ENCODE measurements at places on chromosomes 3 and 15.

DNA sequence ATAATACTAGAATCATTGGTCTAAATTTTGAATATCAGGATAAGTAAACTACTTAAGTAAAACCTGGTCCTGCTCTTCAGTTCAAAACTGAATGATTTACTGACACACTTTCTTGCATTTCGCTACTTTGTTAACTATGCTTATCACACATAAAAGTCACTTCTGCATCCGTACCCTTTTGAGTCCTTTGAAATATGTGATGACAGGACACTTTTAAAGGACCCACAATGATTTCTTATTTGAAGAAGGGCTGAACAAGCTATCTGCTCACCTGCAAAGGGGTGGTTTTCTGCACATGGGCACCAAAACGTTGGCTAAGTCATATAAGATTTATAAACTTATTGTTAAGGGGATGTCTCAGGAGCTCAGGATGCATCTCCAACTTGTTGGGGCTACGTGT is 15.0 kb downstream of the GATM start:
- no peak for DNase-seq

DNA sequence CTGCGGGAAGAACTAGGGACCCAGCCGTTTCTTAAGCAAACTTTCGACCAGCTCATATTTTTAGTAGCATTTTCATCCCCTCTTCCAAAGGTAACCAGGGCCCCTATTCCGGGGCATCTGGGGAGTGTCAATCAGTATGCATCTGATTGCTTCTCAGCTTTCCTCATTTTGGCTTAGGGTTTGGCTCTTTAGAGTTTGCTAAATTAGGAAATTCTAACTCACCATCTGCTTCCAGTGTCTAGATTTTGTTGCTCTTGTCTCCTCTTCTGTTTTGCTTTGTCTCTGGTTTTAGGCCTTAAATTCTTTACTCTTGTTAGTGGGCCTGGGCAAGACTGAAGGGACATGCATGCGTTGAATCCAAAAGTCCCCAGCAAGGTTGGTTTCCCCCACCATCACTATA is 9.6 kb upstream of the ABTB1 start:
- no peak for DNase-seq

DNA sequence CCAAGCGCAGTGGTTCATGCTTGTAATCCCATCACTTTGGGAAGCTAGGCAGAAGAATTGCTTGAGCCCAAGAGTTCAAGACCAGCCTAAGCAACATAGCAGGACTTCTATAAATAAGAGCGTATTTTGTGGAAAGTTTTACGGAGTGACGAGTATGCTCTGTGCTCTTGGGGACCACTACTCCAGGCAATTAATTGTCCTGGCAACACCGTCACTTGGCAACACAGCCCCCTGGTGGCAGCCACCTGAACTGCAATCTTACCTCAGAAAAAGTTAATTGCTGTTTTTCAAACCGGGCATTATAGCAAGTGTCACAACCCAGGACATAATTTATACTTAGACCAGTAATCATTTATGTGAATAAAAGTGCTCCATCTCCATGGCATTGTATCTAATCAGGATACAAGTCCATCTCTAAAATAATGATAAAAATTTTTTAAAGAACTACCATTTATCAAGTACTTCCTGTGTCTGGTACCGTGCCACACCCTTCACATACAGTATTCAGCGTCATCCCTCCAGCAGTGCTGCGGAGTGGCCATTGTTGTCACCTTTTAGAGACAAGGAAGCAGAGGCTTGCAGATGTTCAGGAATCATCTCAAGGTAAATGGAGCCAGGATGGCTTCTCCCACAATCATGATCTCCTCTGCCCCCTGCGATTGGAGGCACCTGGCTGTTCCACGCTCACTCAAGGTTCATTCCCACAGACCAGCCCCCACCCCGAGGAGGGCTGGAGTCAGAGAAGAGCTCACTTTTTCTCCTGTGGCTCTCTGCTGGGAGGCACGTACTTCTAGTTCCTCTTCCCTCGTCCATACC is 34.5 kb downstream of the PLA2G4D start:
- DNase-seq = peak; percentile 60

DNA sequence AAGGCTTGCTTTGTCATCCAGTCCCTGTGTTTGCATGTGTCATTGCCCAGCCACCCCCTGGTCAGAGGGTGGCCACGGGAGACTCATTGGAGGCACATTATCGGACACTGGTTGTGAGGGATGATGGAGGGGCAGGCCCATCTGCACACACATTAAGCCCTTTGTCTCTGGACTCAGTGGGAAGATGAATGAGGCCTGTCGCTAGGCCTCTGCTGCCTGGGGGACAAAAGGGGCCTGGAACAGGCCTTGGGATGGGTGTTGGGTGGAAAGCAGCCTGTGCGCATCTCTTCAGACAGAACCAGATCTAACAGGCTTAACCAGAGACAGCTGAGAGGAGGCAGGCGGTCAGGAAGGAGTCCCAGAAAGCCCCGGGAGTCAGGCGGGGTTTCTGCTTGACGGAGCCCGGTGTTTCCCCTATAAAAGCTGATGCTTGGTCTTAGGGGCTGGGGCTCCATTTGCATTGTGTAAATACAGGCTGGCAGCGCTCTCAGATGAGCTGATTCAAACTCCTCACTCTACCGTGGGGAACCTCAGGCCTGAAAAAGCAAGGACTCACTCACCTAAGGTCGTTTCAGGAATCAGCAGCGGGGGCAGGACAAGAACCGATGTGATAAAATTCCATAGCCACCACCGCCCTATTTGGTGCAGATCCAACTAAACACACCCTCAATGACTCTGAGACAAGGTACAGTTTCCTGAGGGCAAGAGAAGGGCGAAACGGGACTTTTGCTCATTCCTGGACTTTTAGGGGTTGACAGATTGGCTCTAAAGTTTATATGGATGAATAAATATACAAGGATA is 17.1 kb upstream of the SKIC8 start:
- peak; percentile 27 for DNase-seq

GRCh38 chr3:71087143-71088018 is 496.1 kb downstream of the FOXP1 start:
- no peak for DNase-seq

DNA sequence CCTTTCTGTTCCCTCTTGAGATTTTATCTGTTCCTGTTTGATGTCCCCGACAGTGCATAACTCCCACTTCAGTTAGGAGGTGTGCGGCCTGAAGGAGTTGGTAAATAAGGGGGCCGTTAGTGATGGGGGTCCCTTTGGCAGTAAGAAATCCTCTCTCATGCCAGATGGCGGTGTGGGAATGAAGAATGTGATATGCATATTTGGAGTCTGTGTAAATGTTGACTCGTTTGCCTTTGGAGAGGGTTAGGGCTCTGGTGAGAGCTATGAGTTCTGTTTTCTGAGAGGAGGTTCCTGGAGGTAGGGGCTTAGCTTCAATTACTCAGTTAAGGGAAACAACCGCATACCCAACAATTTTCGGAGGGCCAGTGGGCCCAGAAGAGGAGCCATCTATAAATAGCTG is 38.8 kb upstream of the RNF7 start:
- DNase-seq = no peak

DNA sequence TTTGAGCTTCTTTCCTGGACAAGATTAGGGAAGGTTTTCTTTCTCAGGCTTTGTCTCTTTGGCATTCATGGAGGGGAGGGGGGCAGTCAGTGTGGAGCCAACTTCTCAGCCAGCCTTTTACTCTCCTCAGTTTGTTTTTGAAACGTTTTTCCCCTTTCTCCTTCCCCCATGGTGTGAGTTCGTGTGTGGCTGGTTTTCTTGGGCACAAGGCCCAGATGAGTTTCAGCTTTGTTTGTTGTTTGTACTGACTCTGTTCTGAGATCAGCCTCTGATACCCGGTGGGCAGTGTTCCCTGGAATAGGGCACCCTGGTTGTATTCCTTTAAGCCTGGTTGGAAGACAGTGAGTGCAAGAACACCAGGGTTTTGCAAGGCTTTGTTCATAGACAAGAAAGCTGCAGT is 168.2 kb upstream of the RARB start:
- no peak for DNase-seq

GRCh38 chr3:111069974-111070771 is 1.4 kb upstream of the NECTIN3 start:
- DNase-seq = no peak

- no peak for DNase-seq
Measured at GRCh38 chr3:126179825-126180476, 435 bp downstream of the ALDH1L1 start.

DNA sequence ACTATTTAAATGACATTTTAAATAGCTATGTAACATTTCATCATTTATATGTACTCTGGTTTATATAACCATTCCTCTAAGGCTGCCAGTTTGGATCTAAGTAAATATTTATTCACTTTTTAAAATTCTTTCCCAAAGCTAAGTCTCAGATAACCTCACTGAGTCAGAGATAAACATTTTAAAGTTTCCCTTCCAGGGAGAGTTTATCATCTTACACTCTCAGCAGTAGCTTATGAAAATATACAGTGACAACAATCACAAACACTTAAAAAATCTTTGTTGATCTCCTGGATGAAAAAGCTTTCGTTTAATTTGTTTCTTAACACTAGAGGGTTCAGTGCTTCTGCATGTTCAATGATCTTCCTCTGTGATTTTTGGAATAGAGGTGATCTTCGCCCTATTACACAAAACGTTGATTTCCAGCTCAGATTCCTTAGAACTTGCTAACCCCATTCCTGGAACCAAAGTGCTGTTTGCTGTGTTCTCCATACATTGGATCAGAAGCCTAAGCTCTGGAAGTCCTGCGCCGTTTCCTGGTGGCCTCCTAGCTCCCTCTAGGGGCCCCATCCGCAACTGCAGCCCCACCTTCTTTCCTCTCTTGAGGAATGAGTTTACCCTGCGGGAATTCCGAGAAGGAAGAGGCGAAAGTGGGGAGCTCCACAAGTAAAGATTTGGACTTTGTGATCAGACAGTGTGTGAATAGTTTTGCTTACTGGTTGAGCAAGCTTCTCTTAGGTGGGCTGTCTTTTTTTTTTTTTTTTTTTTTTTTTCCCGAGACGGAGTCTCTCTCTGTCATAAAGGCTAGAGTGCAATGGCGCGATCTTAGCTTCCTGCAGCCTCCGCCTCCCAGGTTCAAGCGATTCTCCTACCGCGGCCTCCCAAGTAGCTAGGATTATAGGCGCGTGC is 29.3 kb upstream of the SACM1L start:
- DNase-seq = peak; percentile 56

- no peak for DNase-seq
Measured at GRCh38 chr3:101252307-101252706, 68.1 kb downstream of the IMPG2 start.

DNA sequence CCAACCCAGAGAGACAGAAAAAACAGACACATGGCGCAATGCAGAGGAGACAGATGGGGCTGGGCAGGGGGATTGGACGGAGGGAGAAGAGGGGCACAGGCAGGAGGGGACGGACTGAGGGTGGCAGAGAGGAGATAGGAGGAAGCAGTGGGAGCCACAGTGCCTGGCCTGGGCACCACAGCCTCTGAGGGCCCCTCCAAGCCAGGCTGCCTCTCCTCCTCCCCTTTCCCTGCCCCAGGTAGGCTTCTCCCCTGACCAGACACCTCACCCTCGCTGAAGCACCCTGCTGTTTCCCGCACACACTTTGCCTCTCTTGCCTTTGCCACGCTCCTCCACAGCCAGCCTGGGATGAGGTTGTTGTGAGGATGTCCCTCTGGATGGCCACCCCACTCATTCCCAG is 84.0 kb upstream of the PRR20G start:
- DNase-seq = no peak

- DNase-seq = no peak
Measured at GRCh38 chr3:27758083-27758482, 36.0 kb upstream of the EOMES start.

GRCh38 chr3:136804141-136804540 is 14.8 kb upstream of the SLC35G2 start:
- DNase-seq = no peak

DNA sequence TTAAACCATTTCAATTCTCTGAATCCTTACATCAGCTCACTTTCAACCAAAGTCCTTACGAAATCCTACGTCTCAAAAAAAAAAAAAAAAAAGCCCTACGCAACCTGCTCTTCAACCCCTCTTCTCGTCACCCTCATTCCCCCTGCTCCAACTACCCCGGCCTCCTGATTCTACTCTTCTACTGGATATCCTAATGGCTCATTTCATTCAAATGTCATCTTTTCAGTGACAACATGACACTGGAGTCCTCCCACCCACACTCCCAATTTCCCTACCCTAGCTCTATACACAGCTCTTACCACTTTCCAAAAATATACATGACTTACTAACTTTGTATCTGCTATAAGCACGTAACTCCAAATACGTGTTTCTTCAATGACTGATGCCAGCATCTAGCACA is 11.5 kb downstream of the UBP1 start:
- DNase-seq = no peak

GRCh38 chr15:88741671-88742070 is 61.6 kb upstream of the ACAN start:
- DNase-seq = no peak

- DNase-seq = no peak
Measured at GRCh38 chr3:27724459-27725197, 2.5 kb upstream of the EOMES start.

- DNase-seq = no peak
Measured at GRCh38 chr15:73333001-73333400, 35.8 kb downstream of the HCN4 start.

DNA sequence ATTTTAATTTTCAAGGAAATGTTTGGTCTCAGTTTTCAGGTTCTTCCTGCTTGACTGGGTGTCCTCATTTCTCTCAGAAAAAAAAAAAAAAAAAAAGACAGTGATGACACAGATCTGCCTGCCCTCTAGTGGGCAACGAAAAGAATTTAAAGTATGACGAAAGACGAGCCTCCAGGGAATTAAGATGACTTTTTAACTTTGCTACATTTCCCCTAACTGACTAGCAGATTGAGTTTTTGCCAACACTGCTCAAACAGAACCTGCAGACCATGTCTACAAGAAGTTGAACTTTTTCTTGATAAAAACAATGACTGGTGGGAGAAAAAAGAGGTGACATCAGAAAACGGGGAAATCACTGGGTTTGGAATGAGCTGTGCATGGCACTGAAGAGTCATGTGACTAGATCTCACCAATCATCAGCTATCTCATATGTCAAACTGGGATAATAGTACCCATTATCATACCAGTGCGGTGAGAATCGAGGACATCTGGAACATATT is 40.8 kb downstream of the EOMES start:
- DNase-seq = peak; percentile 73

DNA sequence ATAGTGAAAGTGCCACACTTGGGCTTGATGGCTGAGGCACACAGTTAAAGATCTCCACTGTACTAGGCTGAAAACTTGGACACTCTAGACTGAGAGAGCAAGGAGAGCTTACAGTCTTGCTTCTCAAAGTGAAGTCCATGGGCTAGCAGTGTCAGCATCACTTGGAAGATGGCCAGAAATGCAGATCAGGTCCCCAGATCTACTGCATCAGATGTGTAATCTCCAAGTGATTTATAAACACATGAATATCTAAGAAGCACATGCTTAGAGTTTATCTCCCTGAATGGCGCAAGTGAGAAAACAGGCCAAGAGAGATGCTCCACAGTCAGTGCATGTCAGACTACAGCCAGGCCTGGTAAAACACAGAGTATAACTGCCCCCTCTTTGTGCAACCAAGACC is 308.6 kb downstream of the CLSTN2 start:
- no peak for DNase-seq

DNA sequence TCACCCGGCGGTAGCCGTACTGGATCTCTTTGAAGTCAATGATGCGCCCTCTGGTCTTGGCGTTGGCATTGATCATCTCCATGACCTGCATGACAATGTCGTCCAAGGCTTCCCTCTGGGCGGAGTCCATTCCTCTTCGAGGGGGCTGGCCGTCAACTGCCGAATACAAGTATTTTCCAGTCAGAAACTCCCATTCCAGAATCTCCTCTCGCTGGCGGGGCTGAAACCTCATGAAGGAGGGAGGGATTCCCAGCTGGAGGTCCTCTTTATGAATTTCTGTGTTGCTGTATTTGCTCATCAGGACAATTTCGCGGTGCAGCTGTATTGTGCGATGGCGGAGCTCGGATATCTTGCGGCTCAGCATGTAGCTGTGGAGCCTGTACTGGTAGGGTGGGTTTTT is 73.4 kb downstream of the CHSY1 start:
- no peak for DNase-seq

All from hematopoietic multipotent progenitor cell treated with erythropoietin and hydrocortisone succinate and interleukin-3 and kit ligand, for 8 days (in vitro differentiated cells).